Smooth muscle cell of the pulmonary artery (primary cell): ENCODE measurements at places on chromosomes 1 and 21. TPM values are rescaled to one million over a fixed set of nuclear protein-coding genes. Genes with fewer than 3 reads are reported as not detected.

CTSK gene
- total RNA-seq, result 55.6 and 58.8 TPM in 2 replicates

IL10 gene
- total RNA-seq, result not detected in 2 replicates

CCDC27 gene
- total RNA-seq, result not detected in 2 replicates

ZNF697 gene
- total RNA-seq, result 10.1 and 14.5 TPM in 2 replicates

C8A gene
- total RNA-seq, result not detected in 2 replicates

OR2W3 gene
- not detected in 2 replicates for total RNA-seq

TLCD4 gene
- 0.26 and 1.2 TPM in 2 replicates for total RNA-seq

LCE2A gene
- not detected in 2 replicates for total RNA-seq

YIPF1 gene
- total RNA-seq, result 20.7 and 22.9 TPM in 2 replicates

TNFRSF4 gene
- total RNA-seq, result 0.17 TPM in 1 of 2 replicates, not detected in the other

SYT14 gene
- total RNA-seq, result 0.13 and 9.1 TPM in 2 replicates

CITED4 gene
- total RNA-seq, result 3.5 and 8.6 TPM in 2 replicates

MPZ gene
- 0.89 and 2.2 TPM in 2 replicates for total RNA-seq

TCHHL1 gene
- not detected in 2 replicates for total RNA-seq
